ENCODE measurements at places on chromosomes 11 and 22. TPM values are rescaled to one million over a fixed set of nuclear protein-coding genes. Genes with fewer than 3 reads are reported as not detected.

RRM1 gene
- total RNA-seq = 36.8 TPM

MMP13 gene
- total RNA-seq = not detected

NAALAD2 gene
- 0.88 TPM for total RNA-seq

CADM1 gene
- 41.7 TPM for total RNA-seq

ABTB2 gene
- total RNA-seq = 26.8 TPM

CASP1 gene
- total RNA-seq = 0.33 TPM

CABP4 gene
- 0.17 TPM for total RNA-seq

OR52E1 gene
- total RNA-seq = not detected

OR8U1 gene
- not detected for total RNA-seq

TMEM45B gene
- total RNA-seq = 2.3 TPM

DNA sequence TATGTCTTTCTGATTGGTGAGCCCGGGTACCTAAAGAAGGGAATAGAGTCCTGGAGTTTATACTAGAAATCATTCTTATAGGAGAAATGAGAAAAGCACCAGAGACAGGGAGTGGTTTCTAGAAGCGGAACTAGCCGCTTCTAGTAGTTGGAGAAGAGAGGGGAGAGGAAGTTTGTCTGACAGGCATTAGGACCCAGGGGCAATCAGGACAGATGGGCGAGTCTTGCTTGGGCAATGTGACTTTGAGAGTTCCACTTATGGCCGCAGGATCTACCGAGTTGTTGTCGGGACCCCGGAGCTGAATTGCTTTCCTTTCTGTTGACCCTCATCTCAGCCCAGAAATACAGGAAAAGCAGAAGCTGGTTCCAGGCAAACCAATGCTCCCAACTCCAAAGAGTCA is 596.8 kb upstream of the CNTN5 start:
- no peak for DNase-seq

- DNase-seq = no peak
Measured at GRCh38 chr22:38872172-38872830, at the start of gene CBX6. Gene CBX6 (minus strand): TSS chr22:38872216. CDS start chr22:38872190, 26 bp downstream.

DNA sequence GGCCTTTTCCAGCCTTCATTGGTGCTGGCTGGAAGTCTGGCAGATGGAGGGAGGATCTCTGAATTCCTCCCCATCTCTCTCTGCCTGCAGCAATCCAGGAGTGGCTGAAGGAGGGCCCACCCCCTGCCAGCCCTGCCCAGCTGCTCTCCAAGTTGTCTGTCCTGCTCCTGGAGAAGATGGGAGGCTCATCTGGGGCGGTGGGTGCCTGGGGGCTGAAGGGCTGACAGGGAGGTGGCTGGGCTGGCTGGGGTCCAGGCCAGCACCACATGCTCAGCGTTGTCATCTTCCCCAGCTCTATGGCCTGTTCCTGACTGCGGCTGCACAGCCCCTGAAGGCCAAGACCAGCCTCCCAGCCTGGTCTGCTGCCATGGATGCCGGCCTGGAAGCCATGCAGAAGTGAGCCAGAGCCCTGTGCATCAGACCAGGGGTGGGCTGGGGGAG is 12.2 kb downstream of the TKFC start:
- DNase-seq = no peak

- DNase-seq = no peak
Measured at GRCh38 chr11:101448881-101449442, 134.8 kb downstream of the TRPC6 start.

- no peak for DNase-seq
Measured at GRCh38 chr11:121450401-121450800, 1.7 kb upstream of the SORL1 start.

GRCh38 chr11:64670975-64671374 is 52.0 kb downstream of the NRXN2 start:
- no peak for DNase-seq

GRCh38 chr22:27775087-27775698 is 26.4 kb downstream of the MN1 start:
- DNase-seq = no peak

GRCh38 chr22:46309526-46310085 is 12.9 kb downstream of the GTSE1 start:
- DNase-seq = no peak

All from kidney epithelial cell (primary cell).